Endodermal cell (in vitro differentiated cells): ENCODE measurements at places on chromosomes 6 and 20.
A peak's percentile ranks its signal among the peaks of the same experiment; 100 is the strongest.

DNA sequence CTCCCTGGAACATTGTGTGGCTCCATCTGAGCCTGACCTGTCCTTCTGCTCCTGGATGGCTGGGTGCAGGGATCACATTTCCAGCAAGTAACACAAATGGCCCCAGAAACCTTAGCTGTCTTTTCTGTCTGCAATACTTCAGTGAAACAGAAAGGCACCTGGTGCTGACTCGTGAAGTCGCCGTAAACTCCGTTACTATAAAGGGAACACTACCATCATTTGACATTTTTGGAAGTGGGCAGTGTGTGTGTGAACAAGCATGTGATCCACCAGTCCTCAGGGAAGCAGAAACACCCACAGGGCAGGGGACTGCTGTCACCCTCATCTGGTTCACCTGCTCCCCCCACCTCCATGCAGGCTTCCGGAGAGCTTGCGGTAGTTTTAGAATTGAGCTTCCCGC lies 23.9 kb downstream of the SERPINB6 start:
- H3K27ac ChIP-seq, result no peak overlapping the region
- peak; percentile 29 for DNase-seq
- H3K4me1 ChIP-seq, result peaks cover 6% of the 10 kb centered on the region
- peaks cover 23% of the 10 kb centered on the region for H3K36me3 ChIP-seq
- no peaks in the 10 kb centered on the region for H3K27me3 ChIP-seq
- H3K4me3 ChIP-seq, result no peak overlapping the region

DNA sequence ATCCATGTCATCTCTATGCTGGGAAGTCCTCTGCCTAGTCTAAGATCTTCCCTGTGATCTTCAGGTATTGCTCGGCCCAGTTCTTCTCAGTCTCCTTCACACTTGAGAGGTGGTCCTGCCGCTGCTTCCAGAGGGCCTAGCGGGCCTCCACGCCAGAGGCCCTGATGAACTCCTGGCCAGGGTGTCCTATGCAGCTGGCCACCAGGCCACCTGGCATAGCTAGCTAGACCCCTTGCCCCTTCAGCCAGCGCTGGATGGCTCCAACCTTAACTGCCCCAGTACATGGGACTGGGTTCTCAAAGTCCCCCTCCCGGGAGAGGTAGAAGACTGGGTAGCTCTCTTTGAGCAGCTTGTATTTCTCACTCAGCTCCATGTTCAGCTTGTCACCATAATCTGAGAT lies 81.1 kb downstream of the ZFP64 start:
- DNase-seq, result no peak
- no peaks in the 10 kb centered on the region for H3K36me3 ChIP-seq
- H3K27ac ChIP-seq, result no peak overlapping the region
- H3K4me1 ChIP-seq, result no peaks in the 10 kb centered on the region
- peaks cover 17% of the 10 kb centered on the region for H3K27me3 ChIP-seq

DNA sequence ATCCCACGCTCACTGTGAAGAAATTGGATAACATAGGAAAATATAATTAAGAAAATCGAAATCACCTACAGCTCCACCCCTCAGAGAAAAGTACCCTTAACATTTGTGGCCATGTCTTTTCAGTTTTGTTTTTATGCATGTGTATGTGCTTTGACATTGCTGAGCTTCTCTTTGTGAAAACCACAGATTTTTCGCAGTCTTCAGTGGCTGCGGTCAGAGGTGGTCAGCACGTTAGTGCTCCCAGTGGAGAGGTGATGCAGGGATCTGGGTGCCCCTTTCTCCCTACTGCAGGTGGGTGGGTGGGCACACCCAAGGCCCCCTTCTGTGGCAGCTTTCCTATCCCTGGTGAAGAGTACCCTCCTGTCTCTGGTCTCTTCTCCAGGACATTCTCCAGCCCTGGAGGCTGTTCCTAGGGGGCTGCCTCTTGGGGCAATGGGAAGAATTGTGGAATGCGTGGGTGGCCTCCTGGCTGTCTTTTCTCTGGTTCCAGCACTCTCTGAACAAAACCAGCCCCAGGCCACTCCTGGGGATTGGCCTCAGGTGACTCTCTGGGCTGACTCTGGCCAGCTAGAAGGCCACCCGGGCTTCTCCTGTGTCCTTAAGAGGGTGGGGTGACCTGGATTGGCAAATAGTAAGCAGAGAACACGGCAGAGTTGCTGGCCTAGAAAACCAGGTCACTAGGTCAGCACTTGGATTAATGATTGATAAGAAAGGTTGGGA lies 49.8 kb upstream of the FANCE start:
- no peaks in the 10 kb centered on the region for H3K4me1 ChIP-seq
- no peaks in the 10 kb centered on the region for H3K27me3 ChIP-seq
- H3K36me3 ChIP-seq, result no peaks in the 10 kb centered on the region
- H3K4me3 ChIP-seq, result no peak overlapping the region
- H3K27ac ChIP-seq, result no peak overlapping the region
- no peak for DNase-seq

GRCh38 chr20:59071216-59071615 lies 28.6 kb upstream of the PRELID3B start:
- H3K4me1 ChIP-seq, result no peaks in the 10 kb centered on the region
- no peak for DNase-seq
- no peaks in the 10 kb centered on the region for H3K27me3 ChIP-seq
- no peak overlapping the region for H3K4me3 ChIP-seq

- peak overlapping the region; percentile 82 for H3K4me3 ChIP-seq
- no peaks in the 10 kb centered on the region for H3K36me3 ChIP-seq
- DNase-seq, result peak; percentile 87
- H3K27ac ChIP-seq, result no peak overlapping the region
- peaks cover 96% of the 10 kb centered on the region for H3K27me3 ChIP-seq
Measured at GRCh38 chr20:40687384-40688128, 1.5 kb downstream of the MAFB start.

DNA sequence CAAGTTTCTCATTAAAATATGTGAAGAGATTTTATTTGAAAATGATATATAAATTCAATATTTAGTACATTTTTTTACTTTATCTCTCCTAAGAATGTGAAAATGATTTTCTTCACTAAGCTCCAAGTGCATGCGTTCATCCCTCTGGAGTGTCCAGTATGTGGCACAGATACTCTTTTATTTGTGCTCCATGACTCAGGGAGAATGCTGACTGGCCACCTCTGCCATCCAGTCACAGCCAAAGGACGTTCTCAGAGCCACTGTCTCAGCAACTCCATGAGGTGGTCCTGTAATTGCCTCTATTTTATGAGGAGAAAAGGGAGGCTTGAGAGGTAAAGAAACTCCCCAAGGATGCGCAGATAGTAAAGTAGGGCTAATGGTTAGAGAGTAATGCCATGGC lies 58.3 kb downstream of the KAT14 start:
- H3K27me3 ChIP-seq, result no peaks in the 10 kb centered on the region
- no peak for DNase-seq
- no peak overlapping the region for H3K4me3 ChIP-seq
- peaks cover 9% of the 10 kb centered on the region for H3K36me3 ChIP-seq
- H3K27ac ChIP-seq, result no peak overlapping the region

DNA sequence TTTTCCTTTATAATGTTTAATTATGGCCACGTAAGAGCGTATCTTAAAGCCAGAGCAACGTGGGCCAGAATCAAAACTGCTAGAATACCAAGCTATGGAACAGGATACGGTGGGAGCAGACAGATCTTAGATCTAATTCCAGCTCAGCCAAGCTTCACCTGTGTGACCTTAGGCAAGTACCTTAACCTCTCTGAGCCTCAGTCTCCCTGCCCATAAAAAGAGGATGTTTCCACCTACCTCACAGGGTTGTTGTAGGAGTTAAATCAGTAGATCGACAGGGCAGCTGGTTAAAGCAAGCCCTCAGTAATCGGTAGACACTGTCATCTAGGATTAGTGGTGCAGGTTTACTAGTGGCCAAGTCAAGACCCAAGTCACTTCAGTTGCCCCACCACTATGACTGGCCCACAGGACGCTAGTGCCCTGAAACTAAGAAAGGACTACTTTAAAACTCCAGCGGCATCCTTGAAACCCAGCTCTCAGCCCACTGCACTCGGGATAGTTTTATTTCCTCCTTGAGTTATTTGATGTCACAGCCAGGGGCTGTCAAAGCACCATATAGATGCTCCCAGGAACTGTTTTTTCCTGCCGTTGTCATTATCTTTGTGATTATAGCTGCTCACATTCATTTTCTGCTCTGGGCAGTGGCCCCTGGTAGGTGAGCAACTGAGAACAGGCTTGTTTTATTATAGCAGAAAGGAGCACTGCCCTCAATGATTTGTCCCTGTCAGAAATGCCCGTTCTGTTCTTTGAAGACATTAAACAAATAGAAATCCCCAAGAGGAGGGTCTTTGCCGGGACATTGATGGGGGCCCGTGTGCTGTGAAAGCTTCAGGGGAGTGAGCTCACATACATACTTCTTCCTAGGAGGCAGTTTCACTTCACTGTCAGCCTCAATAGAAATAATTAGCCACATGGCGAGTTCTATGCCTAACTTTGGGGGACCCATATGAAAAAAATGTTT lies 63.1 kb downstream of the ISM1 start:
- no peaks in the 10 kb centered on the region for H3K27me3 ChIP-seq
- H3K36me3 ChIP-seq, result no peaks in the 10 kb centered on the region
- H3K4me3 ChIP-seq, result no peak overlapping the region
- no peak overlapping the region for H3K27ac ChIP-seq
- no peak for DNase-seq

GRCh38 chr20:49612127-49612738 lies 44.3 kb upstream of the PTGIS start:
- no peaks in the 10 kb centered on the region for H3K36me3 ChIP-seq
- no peak for DNase-seq
- H3K4me3 ChIP-seq, result no peak overlapping the region
- no peak overlapping the region for H3K27ac ChIP-seq
- H3K27me3 ChIP-seq, result peaks cover 11% of the 10 kb centered on the region

DNA sequence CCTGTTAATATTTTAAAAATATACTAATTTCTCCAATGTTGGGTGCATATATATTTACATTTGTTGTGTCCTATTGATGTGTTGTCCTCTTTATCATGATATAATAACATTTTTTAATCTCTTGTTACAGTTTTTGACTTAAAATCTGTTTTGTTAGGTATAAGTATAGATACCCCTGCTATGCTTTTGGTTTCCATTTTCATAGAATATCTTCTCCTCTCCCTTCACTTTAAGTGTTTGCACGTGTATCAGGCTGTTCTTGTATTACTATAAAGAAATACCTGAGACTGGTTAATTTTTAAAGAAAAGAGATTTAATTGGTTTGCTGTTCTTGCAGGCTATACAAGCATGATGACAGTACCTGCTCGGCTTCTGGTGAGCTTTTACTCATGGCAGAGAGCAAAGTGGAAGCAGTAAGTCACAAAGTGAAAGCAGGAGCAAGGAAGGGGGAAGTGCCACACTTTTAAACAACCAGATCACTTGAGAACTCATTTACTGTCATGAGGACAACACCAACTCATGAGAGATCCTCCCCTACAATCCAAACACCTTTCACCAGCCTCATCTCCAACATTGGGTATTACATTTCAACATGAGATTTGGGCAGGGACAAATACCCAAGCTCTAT lies 340.5 kb upstream of the SYNCRIP start:
- H3K4me1 ChIP-seq, result no peaks in the 10 kb centered on the region
- H3K27ac ChIP-seq, result no peak overlapping the region
- H3K36me3 ChIP-seq, result no peaks in the 10 kb centered on the region
- no peak overlapping the region for H3K4me3 ChIP-seq
- no peaks in the 10 kb centered on the region for H3K27me3 ChIP-seq
